ENCODE measurements at places on chromosomes 5 and 9.

GRCh38 chr9:20620650-20621470, 1.4 kb downstream of the MLLT3 start:
- DNase-seq: no peak

GRCh38 chr5:15009420-15009819, 137.8 kb upstream of the ANKH start:
- DNase-seq: no peak

- DNase-seq: no peak
Observed at GRCh38 chr5:150254363-150254762, 35.2 kb downstream of the CAMK2A start.

DNA sequence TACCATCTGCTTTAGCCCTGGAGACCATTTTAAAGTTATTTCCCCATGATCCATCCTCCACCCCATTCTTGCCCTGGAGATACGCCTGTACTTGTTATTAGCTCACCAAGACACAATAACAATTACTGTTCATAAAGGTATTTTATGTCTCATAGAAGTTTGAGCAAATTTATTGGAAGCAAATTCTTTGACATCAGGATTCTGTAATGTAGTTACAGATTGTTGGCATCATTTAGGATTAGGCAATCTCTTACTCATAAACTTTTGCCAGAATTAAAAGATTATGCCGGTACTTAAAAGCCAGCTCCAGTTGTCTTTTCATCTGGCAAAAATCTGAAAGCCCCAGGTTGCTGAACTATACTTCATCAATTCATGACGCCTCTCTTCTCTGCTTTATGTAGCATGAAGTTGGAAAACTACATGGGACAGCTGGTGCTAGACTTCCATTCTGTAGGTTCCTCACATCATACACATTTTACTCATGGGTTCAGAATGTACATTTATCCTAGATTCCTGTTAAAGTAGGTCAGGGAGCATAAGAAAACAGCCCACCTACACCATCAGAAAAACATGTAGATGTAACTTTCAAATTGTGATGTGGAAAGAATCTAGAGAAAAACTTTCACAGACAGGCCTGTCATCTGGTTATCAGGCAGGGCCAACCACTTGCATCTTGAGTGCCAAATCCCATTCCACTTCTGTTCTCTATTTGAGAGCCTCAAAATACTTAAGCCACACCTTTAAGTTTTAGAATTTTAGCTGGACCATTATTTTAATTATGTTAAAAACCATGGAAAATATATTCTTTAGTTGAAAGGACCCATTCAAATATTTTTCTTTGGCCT, 14.0 kb downstream of the ATP10B start:
- no peak for DNase-seq

DNA sequence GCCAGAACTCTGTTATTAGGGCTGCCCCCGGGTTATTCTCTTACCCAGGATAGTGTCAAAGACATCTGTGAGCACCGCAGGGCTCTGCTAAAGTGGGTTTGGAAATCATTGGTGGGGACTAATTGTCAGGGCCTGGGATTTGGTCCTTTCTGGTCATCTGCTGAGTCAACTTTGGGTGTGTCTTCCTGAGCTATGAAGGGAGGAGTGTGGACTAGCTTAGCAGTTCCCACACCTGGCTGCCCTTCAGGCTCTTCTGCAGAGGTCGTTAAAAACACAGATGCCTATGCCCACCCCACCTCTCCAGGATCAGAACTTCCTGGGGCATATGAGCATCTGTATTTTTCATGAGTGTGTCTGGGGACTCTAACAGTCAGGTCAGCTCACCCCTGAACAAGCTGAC, 352.2 kb downstream of the SLIT3 start:
- DNase-seq: no peak

DNA sequence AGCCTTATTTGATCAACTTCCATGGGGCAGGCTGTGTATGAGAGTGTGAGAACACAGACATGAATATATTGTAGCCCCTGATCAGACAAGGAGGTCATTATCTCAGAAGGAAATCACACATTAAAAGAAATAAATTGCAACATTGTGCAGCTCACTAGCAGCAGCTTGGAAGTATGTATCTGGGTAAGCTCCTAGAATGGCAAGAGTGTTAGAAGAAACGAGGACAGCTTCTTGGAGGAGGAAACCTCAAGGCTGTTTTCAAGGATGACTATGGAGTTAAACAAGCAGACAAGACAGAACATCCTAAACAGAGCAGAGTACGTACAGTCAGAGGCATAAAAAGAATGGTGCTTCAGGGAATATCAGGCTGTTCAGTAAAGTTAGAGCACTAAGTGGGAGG, 511.0 kb downstream of the SLCO4C1 start:
- DNase-seq: no peak

DNA sequence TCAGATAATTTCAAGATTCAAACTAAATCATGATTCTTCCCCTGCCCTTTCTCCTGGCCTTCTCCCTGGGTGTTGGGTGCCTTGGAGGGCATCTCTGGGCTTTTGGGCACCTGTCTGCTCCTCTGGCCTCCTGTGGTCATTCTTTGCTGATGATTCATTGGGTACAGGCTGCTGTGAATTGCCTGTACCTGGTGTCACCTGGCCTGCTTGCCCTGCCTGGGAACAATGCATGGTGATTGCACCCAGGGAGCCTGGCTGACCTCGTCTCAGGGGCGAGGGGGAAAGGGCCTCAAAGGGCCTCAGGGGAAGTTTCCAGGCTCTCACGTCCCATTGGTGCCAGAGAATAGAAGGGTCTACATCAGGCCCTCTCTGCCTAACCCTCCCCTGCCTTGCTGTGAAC, 20.1 kb upstream of the CKMT2 start:
- DNase-seq: no peak

DNA sequence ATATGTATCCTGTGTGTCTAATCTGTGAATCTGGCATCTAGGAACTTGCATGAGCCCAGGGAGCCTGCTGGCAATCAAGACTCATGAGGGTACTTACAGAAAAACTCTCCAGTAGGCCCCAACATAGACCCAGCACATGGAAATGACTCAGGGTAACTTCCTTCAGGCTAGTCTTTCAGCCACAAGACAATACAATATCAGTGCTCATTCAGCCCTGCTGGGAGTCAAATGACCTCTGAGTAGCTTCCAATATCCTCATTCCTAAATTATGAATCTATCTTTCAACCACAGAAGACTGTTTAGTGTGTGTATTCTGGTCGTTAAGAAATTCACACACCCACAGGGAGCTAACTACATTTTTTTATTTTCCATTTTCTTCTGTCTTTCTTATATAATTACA, 1273.0 kb downstream of the EFNA5 start:
- DNase-seq: no peak

DNA sequence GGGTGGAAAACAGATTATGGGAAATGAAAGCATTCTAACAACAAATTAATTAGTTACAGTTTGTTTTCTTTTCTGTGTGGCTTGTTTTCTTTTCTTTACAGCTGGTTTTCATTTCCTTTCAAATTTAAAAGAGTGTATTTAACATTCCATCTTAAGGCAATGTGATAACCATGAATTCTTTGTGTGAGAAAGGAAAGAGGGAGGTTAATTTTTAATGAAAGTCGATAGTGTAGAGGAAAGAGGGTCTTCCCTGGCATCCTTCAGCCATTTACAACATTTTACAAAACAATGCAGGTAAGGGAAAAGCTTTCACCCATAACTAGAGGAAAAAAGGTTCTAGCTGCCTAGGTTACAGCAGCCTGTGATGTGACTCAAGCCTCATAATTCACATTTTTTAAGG, 43.9 kb upstream of the IL33 start:
- DNase-seq: no peak

GRCh38 chr9:137478962-137479861, 20.1 kb upstream of the NSMF start:
- DNase-seq: no peak

- no peak for DNase-seq
Observed at GRCh38 chr5:133145436-133146170, 93.8 kb downstream of the HSPA4 start.

- no peak for DNase-seq
Observed at GRCh38 chr9:22423566-22423965, 23.1 kb upstream of the DMRTA1 start.

DNA sequence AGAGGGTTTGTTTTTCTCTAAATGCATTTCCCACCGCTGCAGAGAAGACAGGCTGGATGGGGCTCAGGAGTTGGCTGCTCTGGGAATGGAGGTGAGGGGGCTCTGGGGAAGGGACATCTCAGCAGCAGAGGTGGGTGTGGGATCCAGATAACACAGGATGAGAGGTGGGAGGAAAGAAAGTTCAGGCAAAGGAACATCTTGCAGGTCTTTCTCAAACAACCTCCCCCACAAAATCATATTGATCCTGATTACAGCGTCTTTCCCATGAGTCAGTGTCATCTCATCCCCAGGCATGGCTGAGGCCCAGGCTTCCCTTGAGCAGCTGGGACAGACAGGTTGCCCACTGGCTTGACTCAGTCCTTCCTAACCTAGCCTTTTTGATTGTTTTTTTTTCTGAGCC, 11.3 kb upstream of the ACSL6 start:
- DNase-seq: no peak

DNA sequence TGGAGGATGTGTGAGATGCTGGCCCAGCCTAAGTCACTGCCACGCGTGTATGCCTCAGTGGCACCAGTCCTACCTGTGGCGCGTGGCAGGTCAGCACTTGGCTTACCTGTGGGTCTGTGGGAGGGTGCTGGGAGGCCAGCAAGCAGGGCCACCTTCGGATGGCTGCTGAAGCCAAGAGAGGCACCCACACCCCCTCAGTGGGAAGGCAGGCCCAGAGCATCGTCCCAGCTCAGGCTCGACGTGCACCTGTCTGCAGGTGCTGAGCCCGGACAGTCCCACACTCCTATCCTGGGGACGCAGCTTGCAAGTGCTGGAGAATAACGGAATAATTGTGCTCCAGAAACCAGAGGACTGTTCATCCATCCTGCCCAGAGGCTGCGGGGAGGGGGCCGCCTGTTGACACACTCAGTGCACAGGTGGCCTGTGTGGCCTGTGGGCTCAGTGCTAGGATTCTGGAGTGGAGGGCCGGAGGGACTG, 24.0 kb downstream of the NKD2 start:
- no peak for DNase-seq

GRCh38 chr5:102638912-102639652, 116.0 kb upstream of the PAM start:
- DNase-seq: no peak

DNA sequence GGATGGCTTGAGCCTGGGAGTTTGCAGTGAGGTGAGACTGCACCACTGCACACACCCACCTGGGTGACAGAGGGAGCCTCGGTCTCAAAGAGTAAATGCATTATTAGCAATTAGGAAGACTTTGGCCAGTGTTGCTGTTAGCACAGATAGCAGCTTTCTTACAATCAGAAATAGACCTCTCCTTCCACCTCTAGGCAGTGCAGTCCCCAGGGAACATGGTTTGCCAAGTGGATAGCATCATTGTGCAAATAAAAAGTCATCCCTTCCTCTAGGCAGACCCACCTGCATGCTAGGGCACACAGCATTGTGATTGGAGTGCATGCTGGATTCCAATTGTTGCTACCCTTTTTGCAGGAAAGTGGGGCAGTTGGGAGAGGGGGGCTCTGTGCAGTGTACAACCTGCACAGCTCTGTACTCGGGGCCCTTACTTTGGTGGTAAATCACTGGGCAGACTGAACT, 77.9 kb upstream of the KLF9 start:
- DNase-seq: no peak

- no peak for DNase-seq
Observed at GRCh38 chr9:22731786-22732185, 285.2 kb downstream of the DMRTA1 start.

- peak; percentile 85 for DNase-seq
Observed at GRCh38 chr9:126945682-126946081, 31.1 kb downstream of the RALGPS1 start.

DNA sequence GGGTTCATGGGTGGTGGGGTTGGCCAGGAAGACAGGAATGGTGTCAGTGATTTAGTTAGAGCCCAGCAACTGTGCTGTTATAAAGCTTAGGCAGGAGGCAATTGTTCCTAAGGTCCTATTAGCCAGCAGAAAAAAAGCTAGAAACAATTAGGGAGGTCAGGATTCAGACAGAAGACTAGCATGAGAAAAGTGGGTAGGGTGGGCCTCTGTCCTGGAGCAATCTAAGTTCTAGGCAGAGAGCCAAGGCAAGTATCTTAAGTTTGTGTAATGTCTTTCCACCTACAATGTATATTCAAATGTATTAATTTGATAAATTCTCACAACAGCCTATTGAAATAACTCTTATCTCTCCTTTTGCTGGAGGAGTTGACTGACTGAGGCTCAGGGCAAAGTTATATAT, 6.1 kb upstream of the ZFAND5 start:
- no peak for DNase-seq

- no peak for DNase-seq
Observed at GRCh38 chr5:65012301-65012892, 243.7 kb downstream of the CWC27 start.

DNA sequence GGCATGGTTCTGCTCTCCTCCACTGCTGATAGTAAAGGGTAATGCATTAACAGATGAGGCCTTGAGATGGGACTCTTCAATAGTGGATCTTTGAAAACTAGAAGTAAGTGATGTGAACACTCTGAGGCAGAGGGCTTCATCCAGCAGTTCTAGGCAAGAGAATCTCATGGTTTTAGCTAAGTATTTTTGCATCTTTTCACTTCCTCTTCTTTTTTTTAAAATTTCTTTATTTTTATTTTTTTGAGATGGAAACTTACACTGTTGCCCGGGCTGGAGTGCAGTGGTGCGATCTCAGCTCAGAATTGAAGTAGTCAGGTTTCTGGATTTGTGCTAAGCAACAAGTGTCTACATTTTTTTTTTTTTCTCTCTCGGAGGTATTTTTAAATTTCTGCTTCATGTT, 101.9 kb downstream of the MTRR start:
- no peak for DNase-seq

DNA sequence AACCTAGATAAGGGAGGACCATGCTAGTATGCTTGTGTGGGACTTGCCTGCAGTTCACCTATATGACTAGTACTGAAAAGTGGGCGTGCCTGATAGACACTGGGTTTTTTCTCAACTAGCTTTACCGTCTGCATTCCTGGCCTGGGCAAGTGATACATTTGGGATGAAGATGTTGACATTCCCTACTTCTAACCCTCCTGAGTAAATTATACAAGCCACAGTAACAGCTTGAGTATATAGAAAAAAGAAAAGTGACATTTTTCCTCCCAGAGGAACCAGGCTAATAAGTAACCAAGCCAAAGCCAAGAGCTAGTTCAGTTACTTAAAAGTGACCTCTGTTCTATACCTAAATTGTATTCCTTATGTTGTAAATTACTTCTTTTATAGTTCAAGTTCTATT, 153.8 kb upstream of the CYLC2 start:
- DNase-seq: no peak

DNA sequence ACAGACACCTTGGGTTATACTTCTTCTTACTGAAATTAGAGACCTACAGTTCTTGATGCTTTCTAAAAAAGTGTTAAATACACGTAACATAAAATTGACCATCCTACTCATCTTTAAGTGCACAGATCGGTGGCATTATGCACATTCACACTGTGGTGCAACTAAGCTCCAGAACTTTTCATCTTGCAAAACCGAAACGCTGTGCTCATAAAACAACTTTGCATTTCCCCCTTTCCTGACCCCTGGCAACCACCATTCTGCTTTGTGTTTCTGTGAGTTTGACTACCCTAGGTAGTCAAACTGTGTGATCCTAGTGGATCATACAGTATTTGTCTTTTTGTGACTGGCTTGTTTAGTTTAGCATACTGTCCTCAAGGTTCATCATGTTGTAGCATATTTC, 3.9 kb downstream of the MVB12B start:
- no peak for DNase-seq

- DNase-seq: no peak
Observed at GRCh38 chr5:117183326-117183725, 608.7 kb upstream of the SEMA6A start.

GRCh38 chr5:142561486-142562097, 124.3 kb downstream of the FGF1 start:
- DNase-seq: no peak
